ENCODE measurements at places on chromosomes 16 and 17. TPM values are rescaled to one million over a fixed set of nuclear protein-coding genes. Genes with fewer than 3 reads are reported as not detected.

DNA sequence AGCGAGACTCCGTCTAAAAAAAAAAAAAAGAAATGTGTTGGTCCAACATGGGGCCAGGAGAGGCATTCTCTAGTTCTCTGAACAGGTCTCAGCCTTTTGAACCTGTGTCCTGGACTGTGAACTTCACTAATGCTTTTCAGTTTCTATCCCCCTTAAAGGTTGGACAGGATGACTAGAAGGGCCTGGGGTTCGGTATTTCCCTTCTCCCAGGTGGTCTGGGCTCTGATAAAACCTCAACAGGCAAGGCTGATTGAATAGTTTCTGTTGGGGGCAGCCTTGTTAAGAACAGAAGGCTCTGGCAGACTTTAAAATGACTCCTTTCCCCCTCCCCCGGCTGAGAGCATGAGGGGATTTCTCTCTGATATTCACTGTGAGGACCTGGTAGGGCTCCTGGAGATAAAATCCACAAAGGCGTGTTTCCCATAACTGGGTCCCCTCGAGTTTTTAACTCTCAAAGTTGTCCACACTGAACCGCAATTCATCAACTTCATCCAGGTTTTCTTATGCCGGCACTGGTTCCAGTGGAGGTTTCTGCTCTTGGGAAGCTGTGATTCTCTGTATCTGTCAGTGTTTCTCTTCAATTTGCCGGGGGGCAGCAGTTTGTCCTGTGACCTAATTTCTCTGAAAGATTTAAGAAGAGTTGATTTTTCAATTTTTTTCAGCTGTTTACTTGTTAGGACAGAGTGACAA lies 91.3 kb downstream of the METRNL start:
- DNase-seq, result no peak

DNA sequence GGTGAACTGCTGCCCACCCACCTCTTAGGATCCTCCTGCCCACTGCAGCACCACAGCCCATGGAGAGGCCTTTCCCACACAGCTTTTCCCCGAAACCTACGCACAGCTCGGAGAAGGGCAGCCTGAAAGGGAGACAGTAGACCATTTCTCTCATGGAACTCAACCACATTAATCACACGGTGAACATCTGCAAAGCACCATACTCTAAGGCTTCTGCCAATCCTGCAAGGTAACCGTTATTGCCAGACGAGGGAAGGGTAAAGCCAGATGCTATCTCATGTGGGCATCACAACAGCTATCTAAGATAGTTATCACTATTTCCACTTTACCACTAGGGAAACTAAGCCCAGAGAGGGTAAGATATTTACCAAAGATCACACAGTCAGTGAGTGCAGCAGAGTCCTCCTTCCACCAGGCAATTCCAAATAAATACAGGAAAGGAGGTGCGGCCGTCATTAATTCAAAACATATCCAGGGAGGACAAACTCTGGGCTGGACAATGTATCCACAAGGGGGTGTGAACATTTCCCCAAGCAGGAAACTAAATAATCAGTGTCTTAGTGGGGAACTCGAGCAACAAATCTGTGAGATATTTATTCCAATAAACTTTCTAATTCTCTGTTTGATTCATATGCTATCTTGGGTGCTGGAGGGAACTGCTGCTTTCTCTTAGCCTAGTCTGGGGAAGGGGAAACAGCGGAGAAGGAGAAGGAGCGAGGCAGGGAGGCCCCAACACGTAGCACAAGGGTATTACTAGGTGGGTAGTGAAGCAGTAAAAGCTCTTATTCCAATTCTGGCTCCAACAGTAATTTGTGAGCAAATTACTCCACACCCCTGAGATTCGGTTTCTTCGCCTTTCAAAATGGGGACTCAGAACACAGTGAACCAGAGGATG lies 723 bp downstream of the TMEM186 start:
- DNase-seq, result no peak

- DNase-seq, result no peak
Observed at GRCh38 chr16:800834-801511, 439 bp upstream of the GNG13 start.

GRCh38 chr17:42050393-42051012 lies at the start of gene C17orf113:
TSS of gene C17orf113 (minus strand) at chr17:42050601. CDS start at chr17:42043376, 7,225 bp downstream.
- no peak for DNase-seq

- DNase-seq, result peak; percentile 61
Observed at GRCh38 chr17:50893183-50893993, 27.2 kb upstream of the TOB1 start.

GRCh38 chr17:27968206-27968732 lies 74.2 kb upstream of the NLK start:
- no peak for DNase-seq

DNA sequence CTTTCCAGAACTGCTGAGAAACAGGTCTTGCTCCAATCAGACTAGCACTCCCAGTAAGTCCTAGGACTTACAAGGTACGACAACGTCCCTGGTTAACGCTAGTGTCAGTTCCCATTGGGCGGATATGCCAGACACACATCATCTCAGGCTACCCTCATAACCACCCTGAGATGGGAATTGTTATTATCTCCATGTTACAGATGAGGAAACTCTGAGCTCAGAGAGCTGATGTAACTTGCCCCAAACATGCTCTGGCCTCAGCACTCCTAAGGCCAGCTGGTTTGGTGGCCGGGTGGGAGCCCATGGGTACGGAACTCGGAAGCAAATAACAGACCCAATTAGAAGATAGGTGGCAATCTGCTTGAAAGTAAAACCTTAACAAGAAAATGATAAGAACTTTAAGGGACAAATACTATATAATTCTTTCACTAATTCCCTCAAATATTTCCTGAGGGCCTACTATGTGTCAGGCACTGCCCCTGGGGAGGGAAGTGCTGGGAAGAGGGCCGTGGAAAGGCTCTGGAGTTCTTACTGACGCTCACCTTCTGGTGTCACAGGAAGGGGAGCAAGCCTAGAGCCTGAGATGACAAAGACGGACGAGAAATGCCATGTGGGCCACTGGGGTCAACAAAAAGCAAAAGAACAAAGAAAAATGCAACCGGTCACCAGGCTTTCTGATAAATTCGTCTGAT lies 6.9 kb downstream of the CREBBP start:
- peak; percentile 59 for DNase-seq

- peak; percentile 47 for DNase-seq
Observed at GRCh38 chr17:20059728-20060188, 50.6 kb downstream of the SPECC1 start.

DNA sequence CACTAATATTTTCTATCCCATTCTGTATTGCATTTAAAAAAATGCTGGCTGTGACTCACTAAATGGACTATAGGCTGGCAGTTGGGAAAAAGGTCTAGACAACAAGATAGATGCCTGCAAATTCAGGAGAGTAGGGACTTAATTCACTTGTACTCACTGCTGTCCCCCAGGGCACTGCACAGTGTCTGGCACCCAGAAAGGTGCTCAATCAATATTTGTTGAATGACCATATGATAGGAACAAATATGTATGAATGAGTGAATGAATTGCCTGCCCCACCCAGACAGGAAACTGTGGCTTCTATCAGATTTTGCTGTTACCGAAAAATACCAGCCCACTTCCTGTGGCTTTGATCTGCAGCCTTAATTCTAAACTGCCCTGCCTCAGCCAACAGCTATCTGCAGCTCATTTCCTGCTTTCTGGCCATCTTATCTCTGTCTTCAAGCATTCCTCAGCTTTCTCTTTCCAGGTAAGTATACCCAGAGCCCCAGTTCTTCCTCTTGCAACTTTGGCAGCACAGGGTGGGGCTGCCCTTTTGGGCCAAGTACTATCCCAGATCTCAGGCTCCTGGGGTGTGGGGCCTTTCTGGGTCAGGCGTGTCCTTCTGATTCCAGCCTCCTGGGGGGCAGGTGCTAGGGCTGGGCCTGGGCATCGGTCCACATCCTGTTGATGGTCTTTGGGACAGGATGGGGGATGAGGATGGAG lies 15.3 kb upstream of the TNS4 start:
- peak; percentile 48 for DNase-seq

DNA sequence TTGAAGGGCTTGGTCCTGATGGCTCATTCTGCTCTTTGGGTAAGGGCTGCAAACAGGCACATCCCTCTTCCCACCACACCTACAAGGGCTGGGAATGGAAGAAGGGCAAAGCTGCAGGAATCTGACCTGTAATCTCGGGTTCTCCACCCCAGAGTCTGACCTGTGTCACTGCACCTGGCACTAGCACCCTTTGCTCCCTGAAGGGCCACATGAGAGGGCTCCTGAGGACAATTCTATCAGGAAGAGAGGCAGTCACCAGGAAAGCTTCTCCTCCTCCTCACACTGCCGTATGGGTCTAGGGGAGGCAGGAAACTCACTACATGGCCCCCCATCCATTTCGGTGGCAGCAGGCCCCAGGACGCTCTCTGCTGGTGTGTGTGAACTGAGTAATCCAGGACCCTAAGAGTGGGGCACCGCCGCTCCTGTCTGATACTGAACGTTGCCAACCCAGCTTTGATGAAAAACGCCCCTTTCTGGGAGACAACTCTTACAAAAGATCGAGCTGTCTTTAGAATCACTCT lies 26.4 kb downstream of the TTLL6 start:
- no peak for DNase-seq

DNA sequence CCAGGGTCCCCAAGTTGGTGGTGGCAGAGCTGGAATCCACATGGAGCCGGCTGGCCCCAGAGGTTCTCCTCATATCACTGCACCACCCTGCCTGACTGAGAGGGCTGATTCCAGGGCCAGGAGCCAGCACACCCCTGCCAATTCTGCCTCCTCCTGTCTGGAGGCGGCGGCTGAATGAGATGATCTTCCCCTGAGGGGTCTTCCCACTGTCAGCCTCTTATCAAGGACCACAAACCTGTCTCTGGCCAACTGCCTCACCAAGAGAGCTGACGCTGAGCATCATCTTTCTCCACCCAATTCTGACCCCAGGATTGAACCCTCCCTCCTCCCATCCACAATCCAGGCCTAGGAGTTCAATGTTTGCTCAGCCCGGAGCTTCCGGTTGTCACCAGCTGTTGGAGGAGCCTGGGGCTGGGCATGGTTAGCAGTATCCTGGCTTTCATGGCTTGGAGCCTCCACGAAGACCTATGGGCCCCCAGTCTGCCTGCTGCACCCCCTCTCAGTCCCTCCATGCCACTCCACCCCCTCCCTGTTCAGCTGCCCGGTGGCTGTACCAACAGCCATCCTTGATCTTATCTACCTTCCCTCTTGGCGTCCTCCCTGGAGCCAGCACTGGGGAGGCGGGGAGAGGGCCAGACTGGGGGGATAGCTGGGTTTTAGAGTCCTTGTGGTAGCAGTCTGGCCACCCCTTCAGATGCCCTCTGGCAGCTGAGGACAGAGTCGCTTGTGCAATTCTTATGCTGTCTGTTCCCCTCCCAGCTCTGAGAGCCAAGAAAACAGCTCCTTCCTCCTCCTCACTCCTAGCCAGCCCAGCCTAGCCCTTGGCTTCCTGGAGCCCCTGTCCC lies 25.6 kb downstream of the ABCC3 start:
- DNase-seq, result peak; percentile 53

DNA sequence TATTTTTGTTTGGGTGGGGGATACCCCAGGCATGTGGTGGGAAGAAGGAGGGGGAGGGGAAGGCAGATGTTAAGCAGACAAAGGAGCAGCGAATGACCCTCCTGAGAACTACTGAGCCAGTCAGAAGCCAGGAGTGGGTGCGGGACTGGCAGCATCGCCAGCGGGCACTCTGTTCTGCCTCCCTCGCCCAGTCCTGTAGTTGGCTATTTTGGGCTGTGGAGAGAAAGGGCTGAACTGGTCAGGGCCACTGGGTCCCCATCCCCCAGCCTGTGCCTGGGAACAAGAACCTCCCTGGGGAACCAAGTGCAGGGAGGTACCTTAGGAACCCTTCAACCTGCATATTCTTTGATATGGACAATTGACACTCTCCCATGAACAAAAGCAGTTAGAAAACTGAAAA lies 6.4 kb downstream of the LRRC3C start:
- no peak for DNase-seq

DNA sequence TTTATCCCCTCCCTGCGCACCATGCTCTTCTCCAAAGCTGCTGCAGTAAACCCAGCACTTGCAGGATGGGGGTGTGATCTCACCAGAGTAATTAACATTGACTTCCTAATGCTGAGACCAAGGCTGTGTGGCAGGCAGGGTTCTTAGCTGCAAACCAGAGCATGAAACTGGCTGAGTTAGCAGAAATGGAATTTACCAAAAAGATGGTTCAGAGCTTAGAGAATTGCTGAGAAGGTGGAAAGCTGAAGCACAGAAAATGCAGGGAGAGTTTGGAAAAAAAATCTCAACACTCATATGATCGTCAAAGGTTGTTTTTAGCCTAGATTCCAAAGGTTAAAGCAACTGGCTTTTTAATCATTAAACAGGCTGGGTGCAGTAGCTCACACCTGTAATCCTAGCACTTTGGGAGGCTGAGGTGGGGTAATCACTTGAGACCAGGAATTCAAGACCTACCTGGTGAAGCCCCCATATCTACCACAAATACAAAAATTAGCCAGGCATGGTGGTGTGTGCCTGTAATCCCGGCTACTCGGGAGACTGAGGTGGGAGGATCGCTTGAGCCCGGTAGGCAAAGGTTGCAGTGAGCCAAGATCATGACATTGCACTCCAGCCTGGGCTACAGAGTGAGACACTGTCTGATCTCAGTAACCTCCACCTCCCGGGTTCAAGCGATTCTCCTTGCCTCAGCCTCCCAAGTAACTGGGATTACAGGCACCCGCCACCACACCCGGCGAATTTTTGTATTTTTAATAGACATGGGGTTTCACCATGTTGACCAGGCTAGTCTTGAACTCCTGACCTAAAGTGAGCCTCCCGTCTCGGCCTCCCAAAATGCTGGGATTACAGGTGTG lies 6.0 kb upstream of the TXNDC11 start:
- no peak for DNase-seq

GRCh38 chr17:45092911-45093430 lies 31.9 kb downstream of the NMT1 start:
- DNase-seq, result peak; percentile 98

DNA sequence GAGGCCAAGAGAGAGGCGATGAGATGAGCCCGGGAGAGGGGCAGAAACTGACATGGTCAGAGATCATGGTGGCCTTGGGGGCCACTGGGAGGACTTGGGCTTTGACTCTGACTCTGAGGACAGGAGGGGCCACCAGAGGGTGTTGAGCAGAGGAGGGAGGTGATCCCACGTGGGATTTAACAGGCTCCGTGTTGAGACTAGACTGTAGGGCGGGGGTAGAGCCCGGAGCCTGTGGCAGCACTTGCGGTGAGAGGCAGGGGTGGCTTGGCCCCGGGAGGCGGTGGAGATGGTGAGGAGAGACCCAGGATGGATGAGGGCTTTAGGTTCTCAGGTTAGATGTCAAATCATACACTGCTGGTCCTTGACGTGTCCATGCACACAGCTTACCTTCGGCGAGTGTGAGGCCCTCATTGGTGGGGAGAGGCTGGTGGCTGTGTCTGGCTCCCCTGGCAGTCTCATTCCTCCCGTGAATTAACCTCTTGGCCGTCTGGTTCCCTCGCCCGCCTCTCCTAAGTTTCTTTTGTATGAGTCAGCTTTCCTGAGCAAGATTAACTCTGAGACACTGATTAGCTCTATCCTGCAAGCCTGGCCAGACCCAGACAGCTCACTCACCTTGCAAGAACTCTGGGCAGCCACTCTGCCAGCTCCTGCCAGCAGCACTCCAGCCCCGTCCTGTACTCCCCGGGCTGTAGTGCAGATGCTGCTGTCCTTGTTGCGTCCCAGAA lies 39.7 kb downstream of the VPS35L start:
- DNase-seq, result peak; percentile 26

KREMEN2 gene
- total RNA-seq, result under 0.01 TPM

TBC1D3 gene
- total RNA-seq, result not detected

ACSM2B gene
- total RNA-seq, result not detected

MT3 gene
- total RNA-seq, result not detected

FOXK2 gene
- total RNA-seq, result 34.1 TPM

TNFRSF13B gene
- total RNA-seq, result not detected

LCMT1 gene
- 30.2 TPM for total RNA-seq

SRL gene
- total RNA-seq, result under 0.01 TPM

CPHXL2 gene
- not detected for total RNA-seq
